ENCODE measurements at places on chromosomes 3 and 15.

DNA sequence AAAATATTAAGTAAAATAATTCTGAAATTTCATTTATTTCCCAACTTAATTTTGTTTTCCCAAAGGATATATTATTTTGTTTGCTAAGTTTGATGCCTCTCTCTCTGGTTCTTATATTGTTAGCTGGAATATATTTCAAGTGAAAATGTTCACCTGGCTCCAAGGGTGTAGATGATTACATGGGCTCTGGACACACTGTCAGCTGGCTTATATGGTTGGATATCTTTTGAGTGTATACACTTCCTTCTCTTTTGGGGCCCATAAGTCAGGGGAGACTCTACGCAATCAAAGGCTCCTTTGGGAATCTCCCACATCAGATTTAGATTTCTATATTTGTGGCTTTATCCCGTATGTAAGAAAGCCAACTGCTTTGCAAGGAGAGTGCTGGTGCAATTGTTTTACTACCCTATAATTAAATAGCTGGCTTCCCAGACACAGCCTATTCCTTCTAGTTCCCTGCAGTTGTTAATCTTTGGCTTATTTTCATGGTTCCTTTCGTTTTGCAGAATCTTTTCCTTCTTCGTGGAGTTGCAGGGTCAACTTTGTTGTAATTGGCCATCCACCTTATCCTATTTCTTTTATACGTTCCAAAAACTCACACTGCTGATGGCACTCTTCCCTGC, 225.7 kb downstream of the DPH6 start:
- DNase-seq, result no peak

- no peak for DNase-seq
These were observed 226.6 kb upstream of the TLE3 start for GRCh38 chr15:70324001-70324974.

- no peak for DNase-seq
These were observed 22.5 kb upstream of the SPTSSB start for GRCh38 chr3:161393803-161394202.

DNA sequence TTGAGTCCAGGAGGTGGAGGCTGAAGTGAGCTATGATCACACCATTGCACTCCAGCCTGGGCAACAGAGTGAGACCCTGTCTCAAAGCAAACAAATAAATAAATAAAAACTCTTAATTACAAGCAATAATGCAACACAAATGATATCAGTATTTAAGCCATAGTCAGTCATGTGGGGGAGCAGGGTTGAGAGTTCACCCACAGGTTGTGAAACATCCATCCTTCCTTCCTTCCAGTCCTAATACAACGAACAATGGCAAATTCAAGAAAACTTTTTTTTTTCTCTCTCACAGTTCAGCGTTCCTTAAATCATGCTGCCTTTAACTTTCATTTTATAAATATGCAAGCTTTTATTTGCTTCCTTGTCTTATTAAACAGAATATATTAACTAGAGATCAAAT, 24.1 kb downstream of the ZNF592 start:
- no peak for DNase-seq

- DNase-seq, result no peak
These were observed at the start of gene RYR3 for GRCh38 chr15:33310481-33311311. TSS of gene RYR3 (plus strand) at chr15:33310967. CDS start at chr15:33311046, 79 bp downstream.

GRCh38 chr3:77467702-77468625, 428.1 kb downstream of the ROBO2 start:
- no peak for DNase-seq

GRCh38 chr3:178436773-178437172, 99.5 kb upstream of the KCNMB2 start:
- peak; percentile 9 for DNase-seq

GRCh38 chr15:96312641-96313335, 17.7 kb upstream of the NR2F2 start:
- no peak for DNase-seq
